ENCODE measurements at places on chromosomes 5 and 9.

DNA sequence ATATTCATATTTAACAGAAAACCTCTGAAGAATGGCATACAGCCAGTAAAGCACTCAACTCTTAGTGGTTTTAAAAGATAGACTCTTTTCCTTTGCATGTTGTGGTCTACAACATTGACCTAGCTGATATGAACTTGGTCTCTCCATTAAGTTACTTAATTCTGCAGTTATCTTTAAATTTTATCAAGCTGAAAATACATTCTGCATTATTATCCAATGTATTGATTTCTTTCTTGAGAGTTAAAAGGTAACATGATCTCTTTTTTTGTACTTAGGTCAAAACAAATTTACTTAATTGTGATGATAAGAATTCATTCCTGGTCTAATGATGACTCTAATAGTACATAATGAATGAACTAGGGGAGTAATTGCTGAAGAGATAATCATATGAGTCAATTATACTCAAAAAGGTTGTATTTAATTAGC, 132.9 kb downstream of the STARD4 start:
- DNase-seq = no peak

DNA sequence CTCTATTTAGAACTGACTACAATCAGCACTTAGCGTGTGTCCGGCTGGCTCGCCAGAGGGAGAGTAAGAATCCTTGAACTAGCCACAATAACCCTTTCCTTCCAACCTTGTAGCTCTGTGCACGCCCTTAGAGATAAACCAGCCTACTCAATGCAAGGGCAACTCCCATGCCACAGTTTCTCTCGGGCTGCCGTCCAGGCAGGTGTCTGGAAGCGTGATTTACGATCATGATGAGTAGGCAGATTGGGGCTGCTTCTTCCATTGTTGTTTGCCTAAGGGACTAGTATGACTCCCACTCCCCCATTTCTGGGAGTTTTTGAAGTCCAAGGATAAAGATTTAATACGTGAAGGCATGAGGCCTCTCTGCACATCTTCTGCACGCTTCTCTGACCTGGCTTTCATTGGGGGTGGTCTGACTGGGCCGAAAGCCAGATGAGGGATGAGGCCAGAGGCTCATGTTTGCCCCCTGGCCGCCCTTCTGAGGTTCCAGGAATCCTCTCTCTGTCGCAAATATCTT, 134.0 kb upstream of the MYO10 start:
- no peak for DNase-seq

- no peak for DNase-seq
These were observed 36.9 kb upstream of the GLRA1 start for GRCh38 chr5:151961557-151961956.

GRCh38 chr9:82490019-82490499, 501.5 kb downstream of the SPATA31D1 start:
- no peak for DNase-seq

GRCh38 chr9:93678199-93679019, 102.0 kb downstream of the PHF2 start:
- no peak for DNase-seq

DNA sequence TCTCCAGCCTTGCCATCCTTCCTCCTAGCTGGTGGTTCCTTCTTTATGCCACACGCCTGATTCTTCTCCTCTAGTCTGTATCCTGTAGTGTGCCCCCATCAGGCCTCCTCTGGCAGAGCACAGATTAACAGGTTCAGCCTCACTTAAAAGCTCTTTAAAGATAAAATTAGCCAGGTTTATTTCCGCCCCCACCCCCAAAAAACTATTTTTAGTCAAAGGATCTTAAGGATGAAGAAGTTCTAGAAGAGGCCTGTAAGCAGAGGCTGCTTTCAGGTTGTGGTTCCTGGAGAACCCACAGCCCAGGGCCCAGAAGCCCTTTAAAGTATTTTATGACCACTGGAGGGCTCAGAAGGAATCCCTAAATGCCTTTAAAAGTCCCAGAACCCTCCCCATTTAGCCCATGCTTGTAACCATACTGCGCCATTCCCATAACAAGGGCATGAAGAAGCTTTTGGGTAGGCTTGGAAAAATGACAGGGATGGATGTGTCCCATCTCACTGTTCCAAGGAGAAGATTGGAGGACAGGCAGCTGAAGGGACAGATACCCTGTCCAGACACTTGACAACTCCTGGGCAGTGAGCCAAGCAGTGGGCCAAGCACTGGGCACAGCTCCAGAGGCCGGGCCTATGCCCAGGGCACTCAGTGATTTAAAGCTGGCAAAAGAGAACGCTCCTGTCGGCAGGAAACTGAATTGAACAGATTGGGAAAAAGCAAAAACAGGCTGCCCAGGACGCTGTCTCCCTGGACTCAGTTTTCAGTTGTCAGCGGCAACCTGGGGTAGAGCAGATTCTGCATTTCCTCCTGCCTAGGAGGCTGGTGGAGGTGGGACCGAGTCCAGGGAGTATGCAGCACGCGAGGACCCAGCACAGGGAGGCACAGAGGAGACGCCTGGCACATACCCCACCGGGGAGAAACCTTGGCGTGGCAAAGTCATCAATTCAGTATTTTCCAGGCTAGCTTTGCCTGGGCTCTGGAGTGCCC, 106.3 kb upstream of the SSBP2 start:
- DNase-seq = peak; percentile 80

DNA sequence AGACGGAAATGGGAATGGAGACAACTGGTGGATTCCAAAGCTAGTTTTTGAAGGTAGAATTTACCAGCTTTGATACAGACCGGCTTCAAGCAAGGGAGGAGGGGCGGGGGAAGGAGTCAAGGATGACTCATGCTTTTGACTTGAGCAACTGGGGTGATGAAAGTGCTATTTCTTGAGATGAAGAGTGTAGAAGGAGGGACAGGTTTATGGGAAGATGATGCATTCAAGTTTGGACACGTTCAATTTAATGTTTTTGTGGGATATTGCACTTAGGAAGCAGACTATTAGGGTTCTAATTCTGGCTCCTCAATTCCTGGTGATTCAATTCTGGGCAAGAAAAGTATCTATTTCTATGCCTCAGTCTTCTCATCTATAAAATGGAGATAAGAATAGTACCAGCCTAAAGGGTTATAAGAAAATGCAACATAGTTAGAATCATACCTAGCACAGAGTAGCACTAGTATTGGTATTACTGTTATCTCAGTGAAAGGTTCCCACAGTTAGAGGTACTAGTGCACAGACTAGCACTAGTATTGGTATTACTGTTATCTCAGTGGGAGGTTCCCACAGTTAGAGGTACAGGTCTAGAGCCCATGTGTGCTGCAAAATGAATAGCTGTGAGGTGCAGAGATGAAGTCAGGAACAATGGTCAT, 4.6 kb downstream of the NIPAL4 start:
- DNase-seq = no peak

DNA sequence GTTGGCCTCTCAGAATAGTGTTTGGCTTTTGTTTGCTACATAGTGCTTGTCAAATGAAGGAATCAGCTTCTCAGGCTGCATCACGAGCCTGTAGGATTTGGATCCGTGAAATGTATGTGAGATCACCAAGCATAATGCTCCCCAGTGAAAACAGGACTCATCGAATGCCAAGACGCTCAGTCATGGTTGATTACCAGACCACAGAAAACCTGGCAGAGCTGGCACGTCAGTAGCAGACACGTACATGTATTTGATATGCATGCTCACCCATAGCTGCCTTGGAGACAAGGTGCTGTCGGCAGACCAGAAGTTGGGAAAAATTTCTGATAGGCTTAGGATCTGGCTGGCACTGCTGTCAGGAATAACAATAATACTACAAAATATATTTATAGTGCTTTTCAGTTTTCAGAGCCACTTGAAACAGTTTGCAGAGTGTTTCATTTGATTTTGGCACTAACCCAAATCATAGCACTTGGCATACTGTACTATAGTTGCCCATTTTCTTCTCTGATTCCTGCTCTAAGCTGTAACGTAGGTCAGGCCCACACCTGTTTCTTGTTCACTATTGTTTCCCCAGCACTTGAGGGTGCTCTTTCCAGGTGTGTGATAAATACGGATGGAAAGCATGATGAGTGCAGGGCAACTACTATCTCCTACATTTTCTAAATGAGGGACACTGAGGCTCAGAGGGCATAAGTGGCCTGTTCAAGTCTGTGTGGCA, 226.1 kb downstream of the NR3C1 start:
- DNase-seq = no peak

- no peak for DNase-seq
These were observed 67.2 kb downstream of the MRPL36 start for GRCh38 chr5:1732238-1732941.

DNA sequence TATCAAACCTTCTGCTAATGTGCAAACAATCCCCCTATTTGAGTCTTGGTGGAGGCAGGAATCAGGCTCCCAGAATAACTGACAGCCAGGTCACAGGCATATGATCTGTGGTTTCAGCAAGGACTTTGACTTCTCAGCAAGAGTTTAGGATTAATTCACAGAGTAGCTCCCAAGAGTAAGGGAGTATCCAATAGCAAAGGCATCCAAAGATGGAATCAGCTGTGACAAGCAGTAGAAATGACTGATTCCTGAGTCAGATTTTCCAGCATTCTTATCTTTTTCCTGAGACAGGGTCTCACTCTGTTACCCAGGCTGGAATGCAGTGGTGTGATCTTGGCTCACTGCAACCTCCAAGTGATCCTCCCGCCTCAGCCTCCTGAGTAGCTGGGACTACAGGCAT, 108.3 kb downstream of the EPB41L4A start:
- DNase-seq = no peak

DNA sequence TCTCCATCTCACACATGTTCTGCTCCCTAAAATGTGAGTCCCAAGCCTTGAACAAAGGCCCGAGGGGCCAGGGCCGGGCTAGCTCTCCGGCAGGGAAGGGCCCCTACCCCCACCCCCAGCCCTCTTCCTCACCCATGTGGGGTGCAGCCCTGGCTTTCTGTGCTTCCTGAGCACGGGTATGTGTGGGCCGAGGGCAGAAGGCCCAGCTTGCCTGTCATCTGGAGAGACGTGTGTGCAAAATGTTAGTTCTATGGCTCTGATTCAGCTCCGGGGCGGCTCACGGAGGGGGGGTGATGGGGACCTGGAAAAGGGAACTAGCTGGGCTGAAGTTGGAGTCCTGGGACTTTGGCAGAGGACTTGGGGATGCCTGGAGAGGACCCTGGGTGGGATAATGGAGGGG, 90.3 kb upstream of the ARAP3 start:
- no peak for DNase-seq

GRCh38 chr5:8851101-8851500, 694.8 kb downstream of the SEMA5A start:
- DNase-seq = no peak

- DNase-seq = no peak
These were observed 366.3 kb downstream of the ICE1 start for GRCh38 chr5:5788793-5789192.

GRCh38 chr9:110214090-110214489, 6.1 kb upstream of the C9orf152 start:
- DNase-seq = no peak

GRCh38 chr5:87674235-87674634, 261.5 kb upstream of the CCNH start:
- no peak for DNase-seq

GRCh38 chr5:97102010-97102470, 40.4 kb downstream of the LIX1 start:
- peak; percentile 54 for DNase-seq

DNA sequence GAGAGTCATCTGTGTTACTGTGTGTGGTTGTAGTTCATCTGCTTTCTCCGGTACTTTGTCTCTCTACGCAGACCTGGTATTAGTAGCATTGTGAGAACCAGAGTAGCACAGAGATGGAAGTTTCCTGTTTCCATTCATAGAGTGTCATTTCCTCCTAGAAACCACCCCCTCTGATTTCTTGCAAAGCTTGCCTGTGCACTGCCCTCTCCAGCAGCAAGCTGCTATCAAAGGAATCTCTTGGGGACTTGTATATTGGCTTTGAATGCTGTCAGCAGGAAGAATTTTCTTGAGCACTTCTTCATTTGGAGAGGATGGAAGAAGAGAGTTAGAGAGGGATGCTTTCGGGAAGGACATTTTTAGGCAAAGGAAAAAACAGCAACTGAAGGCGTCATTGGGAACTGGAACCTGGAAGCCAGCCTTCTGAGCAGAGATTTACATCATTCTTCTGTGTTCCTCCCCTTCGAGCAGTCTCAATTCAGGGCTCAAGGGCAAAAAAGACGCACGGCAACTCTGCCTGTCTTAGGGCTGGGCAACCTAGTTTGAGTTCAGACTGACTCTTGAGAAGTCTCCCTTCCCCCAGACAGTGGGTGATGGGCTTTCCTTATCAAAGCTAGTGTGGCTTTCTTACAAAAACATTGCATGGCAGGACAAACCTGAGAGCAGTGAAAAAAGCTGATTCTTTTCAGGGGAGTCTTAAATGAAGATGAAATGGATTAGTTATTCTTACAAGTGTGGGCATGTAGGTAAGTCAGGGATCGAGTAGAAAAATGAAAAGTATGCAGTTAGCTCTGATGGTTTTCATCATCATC, 226.3 kb downstream of the AOPEP start:
- no peak for DNase-seq
